ENCODE measurements at places on chromosomes 16 and 17.

GRCh38 chr17:16938496-16939207, 33.3 kb downstream of the TNFRSF13B start:
- no peak for DNase-seq

DNA sequence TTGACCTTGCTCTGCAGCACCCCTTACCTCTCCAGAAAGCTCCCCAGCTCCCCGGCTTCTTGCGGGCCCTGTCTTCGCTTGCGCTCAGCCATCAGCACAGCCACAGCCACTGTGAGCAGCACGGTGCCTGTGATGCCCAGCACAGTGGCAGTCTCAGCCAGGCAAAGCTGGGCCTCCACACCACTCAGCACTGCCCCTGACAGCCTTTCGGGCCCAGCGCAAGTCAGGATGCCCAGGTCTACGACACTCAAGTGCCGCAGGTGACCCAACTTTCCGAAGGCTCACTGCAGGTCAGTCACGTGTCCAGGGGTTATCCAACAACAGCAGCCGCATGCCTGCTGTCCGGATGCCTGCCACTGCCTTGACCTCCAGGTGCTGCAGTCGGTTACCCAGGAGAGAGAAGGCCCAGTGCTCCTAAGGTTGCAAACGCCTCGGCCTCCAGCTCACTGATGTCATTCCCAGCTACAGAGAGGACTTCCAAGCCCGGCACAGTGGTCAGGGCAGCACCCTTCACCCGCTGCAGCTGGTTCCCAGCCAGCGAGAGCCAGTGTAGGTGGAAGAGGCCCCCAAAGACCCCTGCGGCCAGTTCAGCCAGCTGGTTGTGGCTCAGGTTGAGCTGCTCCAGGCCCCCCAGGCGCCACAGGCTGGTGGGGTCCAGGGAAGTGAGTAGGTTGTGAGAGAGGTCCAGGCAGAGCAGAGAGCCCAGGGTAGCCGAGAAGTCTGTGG, 8.9 kb upstream of the TMEM101 start:
- DNase-seq: no peak

GRCh38 chr17:79650283-79650682, 39.4 kb upstream of the RBFOX3 start:
- no peak for DNase-seq

- no peak for DNase-seq
Measured at GRCh38 chr17:40427002-40427491, 9.4 kb upstream of the TOP2A start.

- DNase-seq: no peak
Measured at GRCh38 chr16:53784291-53784690, 80.3 kb downstream of the FTO start.

DNA sequence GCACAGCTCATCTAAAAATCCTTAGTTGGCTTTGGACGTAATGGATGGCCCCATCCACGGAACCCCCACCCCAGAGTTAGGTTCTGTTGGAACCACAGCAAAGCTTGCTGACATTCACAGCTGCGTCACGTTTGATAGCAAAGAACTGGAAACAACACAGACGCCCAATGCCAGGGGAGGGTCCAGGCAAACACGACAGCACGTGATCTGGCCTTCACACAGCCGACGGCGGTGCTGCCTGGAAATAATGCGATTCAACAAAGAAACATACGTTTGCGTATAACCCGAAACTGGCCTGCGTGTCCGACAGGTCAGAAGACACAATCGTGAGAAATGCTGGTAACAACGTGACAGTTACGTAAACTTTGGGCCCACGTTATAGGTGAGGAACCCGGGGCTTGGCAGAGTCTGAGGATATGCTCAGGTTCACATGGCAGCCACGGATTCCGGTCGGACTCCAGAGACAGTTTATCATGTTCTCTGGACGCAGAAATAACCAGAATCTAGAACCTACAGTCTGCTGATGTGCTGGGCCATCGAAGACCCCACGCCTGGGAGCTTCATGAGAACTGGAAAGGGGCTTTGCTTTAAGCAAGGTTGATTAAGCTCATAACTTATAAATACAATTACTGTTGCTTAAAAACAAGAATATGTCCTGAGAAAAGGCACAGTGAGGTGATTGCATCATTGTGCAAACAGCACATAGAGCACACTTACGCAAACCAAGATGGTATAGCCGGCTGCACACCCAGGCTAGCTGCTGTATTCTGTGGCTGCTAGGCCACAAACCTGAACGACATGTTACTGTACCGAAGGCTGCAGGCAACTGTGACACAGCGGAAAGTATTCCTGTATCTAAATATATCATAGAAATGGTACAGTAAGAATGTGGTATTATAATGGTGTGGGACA, 70.4 kb downstream of the RPH3AL start:
- DNase-seq: no peak

GRCh38 chr17:31248986-31249834, 47.8 kb downstream of the OMG start:
- DNase-seq: no peak

DNA sequence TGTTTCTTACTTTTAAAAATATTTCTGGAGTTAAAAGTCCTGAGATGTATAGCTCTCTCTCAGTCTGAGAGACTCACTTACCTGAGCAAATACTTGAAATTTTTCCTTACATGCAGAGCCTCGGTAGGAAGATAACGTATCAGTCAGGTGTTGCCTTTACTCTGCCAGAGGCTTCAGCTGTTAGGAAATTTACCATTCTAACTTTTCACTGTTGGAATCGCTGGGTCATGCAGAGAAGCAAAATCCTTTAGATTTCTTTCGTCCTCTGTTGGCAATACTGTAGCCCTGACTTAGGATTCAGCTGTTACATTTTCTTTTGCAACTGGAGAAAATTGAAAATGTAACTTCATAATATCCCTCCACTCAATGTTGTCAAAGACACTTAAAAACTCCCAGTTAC, 20.0 kb upstream of the KCNJ16 start:
- DNase-seq: no peak

- DNase-seq: no peak
Measured at GRCh38 chr17:59534583-59534982, 30.8 kb upstream of the DHX40 start.

- no peak for DNase-seq
Measured at GRCh38 chr17:77001487-77001886, 133.3 kb downstream of the MGAT5B start.

DNA sequence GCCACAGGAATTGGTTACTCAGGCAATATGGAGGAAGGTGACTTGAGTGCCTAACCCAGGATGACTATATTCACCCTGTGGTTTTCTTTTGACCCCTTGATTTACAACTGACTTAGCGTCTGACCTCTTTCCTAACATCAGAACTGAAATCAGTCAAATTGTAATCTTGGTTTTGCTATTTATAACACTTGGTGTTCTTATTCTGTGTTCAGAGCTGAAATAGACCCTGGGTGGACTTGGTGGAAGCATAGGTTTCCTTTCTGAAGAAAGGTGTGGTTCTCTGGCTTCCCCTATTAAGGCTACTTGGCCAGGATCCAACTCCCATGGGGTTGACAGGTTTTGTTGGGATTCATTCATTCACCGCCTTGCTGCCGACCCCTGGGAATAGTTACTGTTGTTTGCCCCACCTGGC, 80.8 kb downstream of the CLEC16A start:
- DNase-seq: no peak

DNA sequence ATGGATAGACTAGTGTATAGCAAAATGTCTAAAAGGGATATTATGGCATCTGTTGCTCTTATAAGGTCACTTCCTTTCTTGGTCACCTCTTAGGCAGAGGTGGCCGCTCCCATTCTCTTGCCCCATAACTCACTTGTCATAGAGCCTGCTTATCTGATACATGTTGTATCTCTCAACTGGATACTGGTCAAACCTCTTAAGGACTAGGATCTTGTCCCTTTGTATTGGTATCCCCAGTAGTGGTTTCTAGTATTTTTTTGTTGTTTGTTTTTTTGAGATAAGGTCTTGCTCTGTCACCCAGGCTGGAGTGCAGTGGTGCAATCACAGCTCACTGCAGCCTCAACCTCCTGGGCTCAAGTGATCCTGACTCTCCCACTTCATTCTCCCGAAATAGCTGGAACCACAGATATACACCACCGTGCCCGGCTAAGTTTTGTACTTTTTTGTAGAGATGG, 27.0 kb downstream of the ZSWIM7 start:
- DNase-seq: no peak

DNA sequence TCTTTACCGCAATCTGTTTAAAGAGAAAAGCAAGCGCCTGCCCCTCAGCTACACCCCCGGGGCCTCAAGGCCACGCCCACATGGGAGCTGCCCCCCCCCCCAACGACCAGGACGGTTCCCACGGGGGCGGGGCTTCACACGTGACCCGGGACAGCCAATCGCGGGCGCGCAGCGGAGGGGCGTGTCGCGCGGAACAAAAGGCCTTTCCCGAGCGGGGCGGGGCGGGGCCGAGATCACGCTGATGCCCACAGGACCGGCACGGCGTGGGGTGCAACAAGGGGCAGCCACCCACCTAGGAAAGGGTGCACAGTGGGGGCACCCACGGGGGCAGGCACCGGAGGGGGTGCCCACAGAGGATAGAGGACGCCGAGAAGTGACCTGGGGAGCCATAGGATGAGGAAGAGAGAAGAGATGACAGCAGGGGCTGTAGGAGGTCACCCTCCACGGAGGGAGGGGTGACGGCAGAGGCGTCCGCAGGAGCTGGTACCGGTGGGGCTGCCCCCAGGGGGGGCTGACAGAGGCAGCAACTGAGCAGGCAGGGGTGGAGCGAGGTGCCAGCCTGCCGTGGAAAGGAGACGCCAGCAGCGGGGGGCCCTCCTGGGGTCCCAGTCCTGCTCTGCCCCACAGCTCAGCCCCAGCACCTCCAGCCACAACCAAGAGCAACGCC, 6.2 kb downstream of the UNKL start:
- peak; percentile 29 for DNase-seq

- DNase-seq: no peak
Measured at GRCh38 chr17:13074026-13074425, 56.2 kb upstream of the ELAC2 start.

DNA sequence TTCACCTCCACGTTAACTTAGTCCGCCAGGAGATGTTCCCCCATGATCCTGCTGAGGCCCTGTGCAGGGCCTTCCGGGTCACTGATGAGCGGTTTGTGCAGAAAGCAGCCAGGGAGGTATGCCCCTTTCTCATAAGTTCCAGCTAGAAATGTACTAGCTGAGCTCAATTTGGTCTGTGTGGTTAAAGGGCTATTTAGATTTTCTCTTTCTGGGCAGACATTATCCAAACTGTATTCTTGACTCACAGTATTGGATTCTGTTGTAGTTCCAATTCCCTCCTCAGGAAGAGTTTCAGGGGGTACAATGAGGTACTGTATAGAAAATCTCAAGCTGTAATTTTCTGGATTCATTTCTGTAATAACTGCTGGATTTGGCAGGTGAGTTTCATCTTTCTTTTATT, 137.1 kb downstream of the TRIM37 start:
- no peak for DNase-seq

DNA sequence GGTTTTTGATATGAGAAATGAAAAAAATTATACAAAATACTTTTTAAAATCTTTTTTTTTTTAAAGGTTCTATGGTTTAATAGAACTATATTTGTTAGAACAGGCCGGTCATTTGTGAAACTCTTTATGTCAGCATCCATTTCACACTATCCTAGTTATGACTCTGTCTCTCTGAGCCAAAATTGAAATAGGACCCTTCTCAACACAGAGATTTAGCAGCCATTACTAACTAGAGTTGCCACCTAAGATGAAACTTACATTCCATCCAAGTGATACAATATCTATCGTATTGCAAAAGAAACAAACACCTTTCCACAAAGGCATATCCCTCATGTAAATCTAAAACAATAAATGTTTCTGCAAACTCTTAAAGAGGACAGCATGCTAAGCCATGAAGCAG, 249.8 kb downstream of the CDH11 start:
- no peak for DNase-seq

DNA sequence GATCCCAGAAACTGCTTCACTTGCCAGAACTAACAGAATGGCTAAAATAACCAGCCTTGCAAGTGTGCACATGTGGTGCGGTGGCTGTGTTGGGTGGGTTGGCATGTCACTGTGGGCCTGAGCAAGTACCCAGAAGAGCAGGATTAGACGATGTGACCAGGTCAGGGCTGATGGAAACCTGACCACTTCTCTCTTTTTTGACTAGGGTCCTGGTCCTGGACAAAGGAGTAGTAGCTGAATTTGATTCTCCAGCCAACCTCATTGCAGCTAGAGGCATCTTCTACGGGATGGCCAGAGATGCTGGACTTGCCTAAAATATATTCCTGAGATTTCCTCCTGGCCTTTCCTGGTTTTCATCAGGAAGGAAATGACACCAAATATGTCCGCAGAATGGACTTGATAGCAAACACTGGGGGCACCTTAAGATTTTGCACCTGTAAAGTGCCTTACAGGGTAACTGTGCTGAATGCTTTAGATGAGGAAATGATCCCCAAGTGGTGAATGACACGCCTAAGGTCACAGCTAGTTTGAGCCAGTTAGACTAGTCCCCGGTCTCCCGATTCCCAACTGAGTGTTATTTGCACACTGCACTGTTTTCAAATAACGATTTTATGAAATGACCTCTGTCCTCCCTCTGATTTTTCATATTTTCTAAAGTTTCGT, 16.7 kb downstream of the ANKRD40 start:
- no peak for DNase-seq

DNA sequence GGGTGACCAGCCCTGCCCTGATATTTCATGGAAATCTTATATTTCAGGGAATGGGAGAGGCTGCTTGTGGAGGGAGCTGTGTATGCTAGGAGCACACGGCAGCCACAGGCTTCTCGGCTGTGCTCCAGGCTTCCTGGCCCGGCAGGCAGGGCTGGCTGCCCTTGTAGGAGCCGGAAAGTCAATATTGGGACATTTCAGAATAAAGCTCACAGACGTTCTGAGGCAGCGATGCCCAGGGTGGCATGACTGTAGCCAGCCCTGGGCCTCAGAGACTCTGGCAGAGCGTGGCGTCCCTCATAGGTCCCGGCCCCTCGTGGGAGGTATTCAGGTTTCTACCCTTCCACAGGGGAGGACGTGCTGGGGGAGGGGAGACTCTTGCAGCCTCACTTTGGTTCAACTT, 65.7 kb downstream of the BANP start:
- DNase-seq: no peak

GRCh38 chr17:7839876-7840261, 5.9 kb downstream of the KDM6B start:
- no peak for DNase-seq

DNA sequence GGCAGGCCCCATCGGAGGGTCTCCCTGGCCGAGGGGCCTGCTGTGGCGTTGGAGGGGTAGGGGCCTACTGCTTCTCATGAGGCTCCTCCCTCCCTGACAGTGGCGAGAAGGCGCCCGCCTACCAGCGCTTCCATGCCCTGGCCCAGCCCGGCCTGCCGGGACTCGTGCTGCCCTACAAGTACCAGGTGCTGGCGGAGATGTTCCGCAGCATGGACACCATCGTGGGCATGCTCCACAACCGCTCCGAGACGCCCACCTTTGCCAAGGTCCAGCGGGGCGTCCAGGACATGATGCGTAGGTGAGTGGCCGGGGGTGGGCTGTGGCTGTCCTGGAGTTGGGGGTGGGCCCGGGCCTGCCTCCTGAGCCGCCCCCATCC, 1.7 kb downstream of the CDT1 start:
- no peak for DNase-seq

Measured in iPS DF 6.9 (cell line).